ENCODE measurements at places on chromosomes 5 and 9.

DNA sequence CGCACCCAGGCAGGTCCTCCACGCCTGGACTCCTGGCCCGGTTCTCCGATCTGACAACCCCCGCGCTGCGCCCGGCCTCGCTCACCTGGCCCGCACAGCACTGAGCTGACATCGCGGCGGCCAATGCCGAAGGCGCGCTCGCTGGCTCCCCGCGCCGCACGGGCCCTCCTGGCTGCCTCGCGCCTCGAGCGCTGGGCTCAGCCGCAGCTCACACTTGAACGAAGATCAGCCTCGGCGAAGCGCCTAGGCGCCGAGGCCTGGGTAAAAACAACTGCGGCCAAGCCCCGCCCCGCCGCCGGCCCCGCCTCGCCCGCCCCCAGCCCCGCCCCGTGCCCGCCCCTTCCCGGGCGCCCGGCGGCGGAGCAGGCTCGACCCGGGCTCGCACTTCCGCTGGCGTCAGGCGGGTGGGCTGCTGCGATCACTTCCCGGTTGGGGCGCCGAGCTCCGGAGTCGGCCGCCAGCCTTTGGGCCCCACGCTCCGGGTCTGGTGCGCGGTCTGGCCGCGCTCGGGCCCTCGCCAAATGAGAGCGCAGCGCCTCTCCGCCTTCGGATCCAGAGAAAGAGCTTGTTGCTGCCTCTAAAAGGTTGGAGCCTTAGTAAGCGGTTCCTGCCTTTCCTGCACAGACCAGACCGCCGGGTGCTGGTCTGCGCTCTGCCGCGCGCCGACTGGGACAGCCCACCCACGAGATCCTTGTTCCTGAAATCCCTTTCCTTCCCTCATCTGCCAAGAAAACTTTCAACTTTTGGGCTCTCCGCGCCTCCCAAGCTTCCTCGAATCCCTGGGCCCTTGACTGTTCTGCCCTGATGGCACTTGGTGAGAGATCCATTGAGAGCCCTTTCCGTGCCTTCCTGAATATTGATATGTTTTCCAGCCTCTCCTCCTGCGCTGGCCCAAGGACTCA, at the start of gene SERINC5:
TSS of gene SERINC5 (minus strand) at position 238 of the 902 bp plus-strand sequence. CDS start at position 112, 126 bp downstream.
- DNase-seq = peak; percentile 74

GRCh38 chr5:82793808-82794419, 283.3 kb downstream of the TMEM167A start:
- DNase-seq = peak; percentile 40

- DNase-seq = no peak
Measured at GRCh38 chr5:110838961-110839360, 100.2 kb downstream of the SLC25A46 start.

DNA sequence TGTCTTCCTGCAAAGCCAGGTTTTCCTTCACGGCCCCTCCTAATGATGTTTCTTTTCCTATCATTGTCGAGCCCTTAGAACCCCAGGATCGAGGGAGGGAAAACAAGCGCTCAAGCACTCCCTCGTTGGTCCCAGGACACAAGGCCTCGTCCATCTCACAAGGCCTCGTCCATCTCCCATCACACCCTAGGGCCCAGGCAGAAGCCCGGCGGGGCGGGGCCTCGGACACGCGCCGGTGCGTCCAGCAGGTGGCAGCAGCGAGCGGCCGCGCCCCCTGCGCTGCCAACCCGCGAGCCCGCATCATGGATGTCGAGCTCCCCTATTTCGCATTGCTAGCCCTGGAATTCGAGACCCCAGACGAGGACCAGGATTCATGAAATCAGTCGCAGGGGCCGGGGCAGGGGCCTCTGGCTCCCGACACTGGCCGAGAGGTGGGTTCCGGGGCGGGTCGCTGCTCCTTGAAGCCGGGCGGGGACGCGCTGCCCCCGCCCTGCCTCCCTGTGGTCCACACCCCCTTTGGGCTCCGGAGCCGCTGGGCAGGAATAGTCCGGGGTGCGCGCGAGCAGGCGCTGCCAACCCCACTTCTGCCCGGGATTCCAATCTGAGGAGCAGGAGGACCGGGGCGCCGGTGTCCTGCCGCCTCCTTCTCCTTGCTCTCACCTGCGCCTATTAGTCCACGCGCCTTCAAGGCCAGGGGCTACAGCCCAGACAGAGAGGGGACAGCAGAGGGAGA, at the start of gene ABLIM3:
TSS of gene ABLIM3 (plus strand) at position 270 of the 733 bp plus-strand sequence. CDS start 603 bp downstream, outside the sequence.
- DNase-seq = peak; percentile 84

DNA sequence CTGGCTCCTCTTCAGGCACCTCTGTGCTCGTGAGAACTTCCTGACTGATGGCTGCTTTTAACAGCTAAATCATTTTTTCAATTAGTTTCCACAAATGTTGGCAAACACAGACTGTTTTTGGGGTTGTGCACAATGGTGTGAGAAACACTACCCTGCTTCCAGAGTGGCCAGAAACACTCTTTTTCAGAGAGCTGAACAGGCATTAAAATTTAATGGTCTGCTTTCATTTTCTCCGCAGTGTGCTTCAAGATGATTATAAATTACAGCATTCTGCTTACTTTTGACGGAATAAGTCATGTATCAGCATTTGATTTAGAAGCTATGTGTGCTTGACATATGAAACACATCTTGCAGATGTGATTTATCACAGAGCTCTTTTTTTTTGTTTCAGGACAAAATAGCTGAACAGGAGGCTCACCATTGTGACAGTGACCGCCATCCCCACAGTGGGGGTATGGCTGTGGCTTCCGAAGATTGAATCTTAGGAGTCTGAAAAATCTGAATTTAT, 454.5 kb upstream of the ZNF608 start:
- DNase-seq = no peak

DNA sequence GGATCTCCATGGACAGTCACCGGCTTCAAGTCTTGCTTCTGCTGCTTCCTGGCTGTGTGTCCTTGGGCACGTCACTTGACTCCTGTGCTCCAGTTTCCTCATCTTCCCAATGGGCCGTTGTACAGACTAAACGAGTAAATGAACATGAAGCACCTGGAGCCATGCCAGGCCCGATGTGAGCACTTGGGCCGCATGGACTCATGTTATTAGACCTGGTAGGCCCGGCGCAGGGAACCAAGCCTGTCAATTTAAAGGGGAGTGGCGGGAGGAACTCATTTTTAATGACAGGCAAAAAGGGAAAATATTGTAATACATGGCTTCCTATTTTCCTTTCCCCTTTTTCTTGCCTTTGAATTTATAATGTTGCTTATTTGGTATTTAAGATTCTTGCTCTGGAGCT, 47.5 kb downstream of the TENT4A start:
- no peak for DNase-seq

DNA sequence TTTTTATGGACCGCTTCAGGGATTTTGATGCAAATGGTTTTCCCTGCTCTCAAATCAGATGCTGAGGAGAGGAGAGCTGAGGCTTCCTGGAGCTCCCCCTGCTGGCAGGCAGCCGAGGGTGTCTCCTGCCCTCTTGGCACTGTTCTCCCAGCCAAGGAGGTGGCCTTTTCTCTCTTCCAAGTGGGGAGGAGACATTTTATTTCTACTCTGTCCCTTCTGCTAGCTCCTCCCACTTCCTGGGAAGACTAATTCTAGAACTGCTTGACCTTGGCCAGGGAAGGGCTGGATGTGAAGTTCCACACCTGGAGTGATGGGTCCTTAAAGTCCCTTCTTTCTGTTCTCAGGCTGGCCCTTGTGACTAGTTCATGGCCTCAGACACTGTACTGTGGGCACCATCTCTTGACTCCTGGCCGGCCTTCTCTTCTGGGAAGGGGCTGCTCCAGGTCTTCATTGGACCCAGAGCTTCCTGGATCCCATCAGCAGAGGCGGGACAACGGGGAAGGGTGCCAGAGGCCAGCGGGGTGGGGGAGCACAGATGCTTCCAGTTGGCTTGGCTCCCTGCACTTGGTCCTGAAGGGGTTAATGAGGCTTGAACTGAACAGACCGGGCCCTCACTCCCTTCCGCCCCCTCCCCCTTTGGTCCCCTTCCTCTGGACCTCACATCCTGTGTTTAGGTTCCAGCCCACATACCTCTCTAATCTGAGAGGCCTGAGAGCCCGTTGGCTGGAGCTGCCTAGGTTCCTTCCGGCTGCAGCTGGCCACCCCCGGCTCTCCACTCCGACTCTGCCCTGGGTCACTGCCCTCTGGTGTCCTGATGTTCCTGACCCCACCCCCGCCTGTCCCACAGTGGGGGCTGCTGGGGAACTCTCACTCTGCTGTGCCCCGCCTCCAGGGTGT, 32.1 kb downstream of the PTPA start:
- peak; percentile 89 for DNase-seq

- DNase-seq = no peak
Measured at GRCh38 chr5:176631383-176632200, 1.1 kb downstream of the EIF4E1B start.

DNA sequence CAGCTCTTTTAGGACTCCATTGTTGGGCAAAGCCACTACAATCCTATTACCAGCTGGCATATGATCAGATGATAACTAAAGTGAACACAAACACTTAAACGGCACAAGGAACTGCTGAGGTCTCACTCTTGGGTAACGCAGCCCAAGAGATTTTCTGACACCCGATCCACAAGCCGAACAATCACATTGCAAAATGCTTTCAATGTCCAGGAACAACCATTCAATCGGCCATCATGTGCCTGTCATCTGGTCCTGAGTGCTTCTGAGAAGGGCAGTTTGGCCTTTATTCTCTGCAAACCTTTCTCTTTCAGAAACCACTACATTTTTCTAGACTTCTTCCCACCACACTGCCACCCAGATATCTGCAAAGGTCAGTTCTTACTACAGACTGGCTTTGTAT, 283.1 kb downstream of the GLIS3 start:
- DNase-seq = no peak

DNA sequence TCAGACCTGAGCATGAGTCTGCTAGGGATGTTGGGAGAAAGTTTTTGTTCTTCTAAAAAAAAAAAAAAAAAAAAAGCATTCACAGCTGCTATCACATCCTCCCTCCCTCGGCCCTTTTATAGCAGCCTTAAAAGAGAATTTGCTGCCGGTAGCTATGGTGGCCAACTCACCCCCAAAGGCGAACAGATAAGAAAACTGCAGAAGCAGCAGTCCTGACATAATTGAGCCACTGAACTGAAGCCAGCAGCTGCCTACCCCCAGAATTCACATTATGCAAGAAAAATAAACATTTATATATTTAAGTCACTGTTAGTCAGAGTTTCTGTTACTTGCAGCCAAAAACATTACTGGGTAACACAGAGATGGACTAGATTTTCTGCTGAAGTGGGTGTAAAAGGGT, 124.3 kb upstream of the SMARCA2 start:
- no peak for DNase-seq

DNA sequence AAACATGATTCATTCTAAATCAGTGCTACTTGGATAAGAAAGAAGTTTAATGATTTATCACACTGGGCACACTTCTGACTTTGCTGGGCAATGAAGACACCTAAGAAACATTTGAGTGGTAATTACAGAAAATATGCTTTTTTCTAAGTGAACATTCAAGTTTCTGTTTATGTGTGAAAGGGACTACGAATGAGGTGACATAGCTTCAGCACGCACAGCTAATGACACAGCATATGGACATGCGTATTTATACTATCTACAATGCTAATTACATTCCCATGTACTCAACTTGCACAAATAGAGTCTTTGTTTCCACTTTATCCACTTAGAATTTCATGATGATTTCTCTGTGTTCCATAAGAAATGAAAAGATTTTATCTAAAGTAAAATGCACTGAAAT, 40.6 kb downstream of the FREM1 start:
- DNase-seq = no peak

DNA sequence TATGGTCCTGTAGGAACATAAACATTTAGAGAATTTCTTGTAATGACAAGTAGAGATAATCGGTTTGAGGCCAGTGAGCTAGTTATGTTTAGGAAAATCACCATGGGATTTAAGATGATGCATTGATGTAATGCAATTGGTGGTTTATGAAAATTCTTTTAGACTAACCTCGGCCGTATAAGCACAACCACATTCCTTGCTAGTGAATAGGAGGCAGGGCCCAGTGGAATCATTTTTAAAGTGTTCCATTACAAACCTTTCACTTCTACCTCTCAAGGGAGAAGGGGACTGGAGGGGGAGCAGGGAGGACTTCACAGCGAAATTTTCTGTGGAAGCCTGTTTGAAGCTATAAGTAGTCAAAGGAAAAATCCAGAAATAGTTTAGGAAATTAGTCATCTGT, 71.8 kb upstream of the NFIL3 start:
- DNase-seq = no peak

DNA sequence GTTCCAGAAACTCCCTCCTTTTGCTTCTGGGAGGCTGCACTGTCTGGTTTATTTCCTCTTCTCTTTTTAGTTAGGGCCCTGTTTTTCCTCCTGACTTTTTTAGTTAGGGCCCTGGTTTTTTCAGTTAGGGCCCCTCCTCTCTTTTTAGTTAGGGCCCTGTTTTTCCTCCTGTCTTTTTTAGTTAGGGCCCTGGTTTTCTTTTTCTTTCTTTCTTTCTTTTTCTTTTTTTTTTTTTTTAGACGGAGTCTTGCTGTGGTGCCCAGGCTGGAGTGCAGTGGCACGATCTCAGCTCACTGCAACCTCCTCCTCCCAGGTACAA, 15.1 kb downstream of the GSN start:
- DNase-seq = no peak

GRCh38 chr9:111897601-111898137, 1.1 kb downstream of the UGCG start:
- DNase-seq = no peak

DNA sequence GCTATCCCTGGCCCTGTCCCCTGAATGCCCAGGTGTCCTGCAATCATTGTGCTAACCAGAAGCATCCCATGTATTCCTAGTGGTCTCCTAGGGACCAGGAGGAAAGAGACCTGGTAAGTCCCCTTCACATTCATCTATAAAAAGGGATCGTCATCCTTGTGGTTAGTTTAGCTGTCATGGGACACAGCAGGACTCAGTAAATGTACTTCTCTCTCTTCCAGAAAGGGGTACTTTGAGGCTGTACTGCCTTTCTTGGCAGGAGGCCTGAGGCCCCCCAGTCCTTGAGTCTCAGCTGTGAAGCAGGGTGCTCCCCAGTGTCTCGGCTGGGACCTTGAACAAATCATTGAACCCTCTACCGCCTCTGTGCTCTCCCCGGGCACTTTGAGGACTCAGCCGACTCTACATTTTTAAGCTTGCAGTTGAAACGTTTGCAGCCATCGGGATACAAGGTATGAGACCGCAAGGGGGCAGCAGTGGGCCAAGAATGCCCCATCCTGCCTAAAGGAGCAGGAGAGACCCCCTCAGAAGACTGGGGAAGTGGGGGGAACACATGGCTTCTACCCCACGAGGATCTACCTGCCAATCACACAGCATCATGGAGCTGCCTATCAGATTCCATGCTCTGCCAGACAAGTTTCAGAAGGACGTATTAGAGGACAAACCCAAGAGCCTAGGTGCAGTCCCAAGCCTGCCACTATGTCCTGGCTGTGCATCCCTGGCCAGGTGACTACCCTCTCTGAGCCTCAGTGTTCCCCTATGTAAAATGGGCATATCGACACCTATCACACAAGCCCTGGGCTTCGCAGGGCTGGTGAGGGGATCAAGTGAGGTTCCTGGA, 2.4 kb upstream of the PHYKPL start:
- DNase-seq = peak; percentile 85

DNA sequence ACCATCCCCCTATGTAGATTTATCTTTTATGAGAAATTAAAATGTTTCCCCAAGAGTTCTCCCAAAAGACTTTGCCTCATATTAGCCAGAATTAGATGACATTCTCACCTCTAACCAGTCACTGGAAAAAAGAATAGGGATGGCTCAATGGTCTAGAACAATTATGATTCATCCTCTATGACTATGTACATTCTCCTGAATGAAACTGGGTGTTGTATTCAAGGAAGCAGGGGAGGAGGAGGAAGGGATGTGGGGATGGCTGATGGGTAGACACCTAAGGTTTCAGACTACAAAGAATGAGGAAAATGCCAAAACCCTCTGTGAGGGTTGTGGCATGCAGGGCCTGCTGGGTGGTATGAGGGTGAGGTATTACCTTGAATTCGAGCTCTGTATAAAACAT, 49.5 kb upstream of the BRINP1 start:
- DNase-seq = no peak

GRCh38 chr5:58871648-58872242, 288.9 kb downstream of the RAB3C start:
- DNase-seq = peak; percentile 50
